ENCODE measurements at places on chromosomes 4 and X.

- no peak for DNase-seq
Observed at GRCh38 chrX:110428144-110428543, 69.5 kb downstream of the RTL9 start.

GRCh38 chr4:141599853-141600252, 36.5 kb upstream of the IL15 start:
- no peak for DNase-seq

- no peak for DNase-seq
Observed at GRCh38 chr4:79651456-79651855, 243.4 kb upstream of the GK2 start.

GRCh38 chrX:50106051-50106675, 94.6 kb downstream of the AKAP4 start:
- DNase-seq, result no peak

- no peak for DNase-seq
Observed at GRCh38 chrX:137425273-137425902, 140.5 kb upstream of the ZIC3 start.

DNA sequence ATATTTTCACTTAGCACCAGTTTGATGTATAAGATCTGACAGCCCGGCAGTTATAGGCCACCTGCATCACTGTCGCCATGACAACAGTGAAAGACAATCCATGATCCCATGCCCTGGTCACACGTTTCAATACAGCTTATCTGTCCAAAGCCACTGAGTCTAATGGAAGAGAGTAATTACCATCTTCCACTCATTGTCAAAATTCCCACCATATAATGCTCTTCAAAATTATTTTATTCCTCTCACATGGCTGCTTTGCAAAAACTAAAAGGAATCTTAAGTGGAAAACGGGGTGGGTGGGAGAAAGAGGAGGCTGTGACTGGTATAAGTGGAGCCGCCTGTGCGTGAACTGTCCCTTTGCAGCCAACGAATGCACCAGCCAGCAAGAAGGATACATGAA, 44.2 kb downstream of the MAML3 start:
- DNase-seq, result no peak

DNA sequence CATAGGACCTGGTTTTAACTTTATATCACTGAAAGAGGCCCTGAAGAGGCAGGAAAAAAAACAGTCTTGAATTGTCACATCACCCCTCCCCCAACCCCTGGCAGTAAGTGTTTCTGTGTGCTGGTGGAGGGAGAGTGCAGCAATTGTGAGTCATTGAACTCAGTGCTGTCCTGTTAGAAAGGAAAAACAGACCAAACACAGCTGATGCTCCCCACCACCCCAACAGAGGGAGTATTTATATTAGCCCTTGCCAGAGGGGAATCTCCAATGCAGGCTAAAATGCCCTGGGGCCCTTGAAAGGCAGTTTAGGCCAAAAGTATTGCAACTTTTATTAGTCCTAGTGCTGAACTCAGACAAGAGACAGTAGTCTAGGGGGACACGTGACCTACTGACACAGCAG, 197.8 kb upstream of the AGTR2 start:
- no peak for DNase-seq

DNA sequence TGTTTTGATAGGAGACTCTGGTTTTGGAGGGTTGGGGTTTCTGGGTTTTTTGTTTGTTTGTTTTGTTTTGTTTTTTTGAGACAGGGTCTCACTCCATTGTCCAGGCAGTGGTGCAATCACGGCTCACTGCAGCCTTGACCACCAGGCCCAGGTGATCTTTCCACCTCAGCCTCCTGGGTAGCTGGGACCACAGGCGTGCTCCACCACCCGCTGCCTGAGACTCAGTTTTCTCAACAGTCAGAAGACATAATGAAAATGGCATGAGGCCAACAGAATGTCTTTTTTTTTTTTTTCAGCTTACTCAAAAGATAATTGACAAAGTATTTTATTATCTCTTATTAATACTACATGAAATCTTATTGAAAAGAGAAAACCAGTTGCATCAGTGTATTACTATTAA, 32.4 kb downstream of the TNIP2 start:
- no peak for DNase-seq

DNA sequence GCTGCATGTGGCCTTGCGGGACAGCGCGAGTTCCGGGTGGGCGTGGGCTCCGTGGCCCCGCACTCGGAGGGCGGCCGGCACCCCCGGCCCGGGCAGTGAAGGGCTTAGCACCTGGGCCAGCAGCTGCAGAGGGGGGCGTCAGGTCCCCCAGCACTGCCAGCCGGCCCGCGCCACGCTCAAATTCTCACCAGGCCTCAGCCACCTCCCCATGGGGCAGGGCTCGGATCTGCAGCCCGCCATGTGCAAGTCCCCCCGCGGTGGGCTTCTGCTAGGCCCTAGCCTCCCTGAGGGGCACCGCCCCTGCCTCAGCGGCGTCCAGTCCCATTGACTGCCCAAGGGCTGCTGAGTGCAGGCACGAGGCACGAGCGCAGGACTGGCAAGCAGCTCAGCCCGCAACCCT, 2.6 kb upstream of the MCUB start:
- DNase-seq, result no peak

GRCh38 chrX:46823481-46823880, 13.4 kb upstream of the RP2 start:
- DNase-seq, result no peak

DNA sequence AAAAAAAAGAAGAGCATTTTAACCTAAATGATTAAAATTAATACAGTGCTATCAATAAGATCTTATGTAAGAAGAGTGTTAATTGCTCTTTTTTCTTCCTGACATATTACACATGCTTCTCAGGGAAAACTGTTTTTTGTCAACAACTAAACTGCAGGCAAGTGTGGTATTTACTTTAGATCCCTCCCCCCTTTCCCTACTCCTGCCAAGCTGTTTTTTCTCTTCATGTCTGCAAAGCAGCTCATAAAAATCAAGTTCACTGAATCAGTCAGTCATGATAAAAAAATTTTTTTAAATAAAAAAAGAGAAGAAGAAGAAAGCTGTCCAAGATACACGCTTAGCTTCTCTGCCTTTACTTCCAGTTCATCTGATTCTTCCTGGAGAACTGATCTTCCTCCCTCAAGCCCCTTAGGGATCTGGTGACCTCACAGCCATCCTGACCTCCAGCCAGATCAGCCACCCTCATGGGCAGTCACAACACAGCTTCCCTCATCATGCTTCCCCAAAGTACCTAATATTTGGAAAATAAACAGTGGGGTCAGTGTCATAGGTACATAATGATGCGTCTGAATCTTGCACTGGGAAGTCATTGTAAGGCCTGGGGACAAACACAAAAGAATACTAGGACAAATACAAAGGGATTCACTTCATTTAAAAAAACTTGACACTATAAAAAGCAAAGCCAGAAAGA, 87.0 kb downstream of the ZNF827 start:
- DNase-seq, result no peak

GRCh38 chr4:173527103-173527891, 2.7 kb downstream of the HAND2 start:
- DNase-seq, result no peak

DNA sequence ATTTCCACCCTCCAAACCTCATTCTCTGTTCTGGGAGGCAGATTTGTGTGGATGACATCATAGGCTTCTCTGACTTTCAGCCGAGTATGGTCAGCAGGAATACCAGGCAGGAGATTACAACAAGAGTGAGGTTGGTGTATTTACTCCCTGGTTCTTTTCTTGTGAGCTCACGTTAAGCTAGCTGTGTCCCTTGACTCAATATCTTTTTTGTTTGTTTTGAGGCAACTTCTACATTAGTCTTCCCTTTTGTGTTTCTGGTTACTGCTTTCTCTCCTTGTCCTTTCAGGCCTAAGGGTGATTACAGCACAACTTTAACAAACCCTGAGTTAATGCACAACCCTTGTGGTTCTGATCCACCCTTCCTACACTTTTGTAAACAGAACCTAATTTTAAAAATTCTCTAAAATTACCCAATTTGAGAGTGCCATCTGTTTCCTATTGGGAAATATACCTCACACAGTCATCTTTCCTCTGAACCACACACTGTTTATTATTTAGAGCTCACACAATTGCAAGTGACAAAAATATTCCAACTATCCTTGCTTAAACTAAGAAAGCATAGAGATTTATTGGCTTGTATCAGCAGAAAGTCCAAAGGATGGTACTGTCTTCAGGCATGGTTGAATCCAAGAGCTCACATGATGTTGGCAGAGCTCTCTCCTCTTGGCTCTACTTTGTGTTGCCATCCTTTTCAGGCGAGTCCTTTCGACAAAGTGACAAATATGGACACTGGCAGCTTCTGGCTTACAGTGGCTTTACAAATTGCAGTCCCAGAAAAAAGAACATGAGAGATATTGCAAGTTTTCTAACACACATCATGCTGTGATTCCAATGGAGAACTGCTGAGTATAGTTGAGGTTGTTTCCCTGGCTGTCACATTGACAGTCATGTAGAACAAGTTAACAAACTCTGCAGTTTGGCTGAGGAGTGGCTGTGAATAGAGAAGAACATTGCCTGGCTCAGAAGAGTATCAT, 150.5 kb upstream of the DDIT4L start:
- no peak for DNase-seq

DNA sequence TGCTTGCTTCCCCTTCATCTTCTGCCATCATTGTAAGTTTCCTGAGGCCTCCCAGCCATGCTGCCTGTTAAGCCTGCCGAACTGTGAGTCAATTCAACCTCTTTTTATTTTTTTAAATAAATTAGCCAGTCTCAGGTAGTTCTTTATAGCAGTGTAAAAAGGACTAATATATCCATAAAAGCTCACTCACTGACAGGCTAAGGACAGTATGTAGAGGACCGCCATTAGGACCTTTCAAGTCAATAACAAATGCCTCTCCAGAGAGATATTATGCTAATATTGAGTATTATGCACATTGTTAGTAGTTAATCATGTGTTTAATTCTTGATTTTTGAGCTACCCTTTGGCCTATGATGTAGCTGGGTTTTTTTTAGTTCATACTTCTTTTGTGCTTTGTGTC, 62.6 kb upstream of the GYPA start:
- DNase-seq, result no peak

DNA sequence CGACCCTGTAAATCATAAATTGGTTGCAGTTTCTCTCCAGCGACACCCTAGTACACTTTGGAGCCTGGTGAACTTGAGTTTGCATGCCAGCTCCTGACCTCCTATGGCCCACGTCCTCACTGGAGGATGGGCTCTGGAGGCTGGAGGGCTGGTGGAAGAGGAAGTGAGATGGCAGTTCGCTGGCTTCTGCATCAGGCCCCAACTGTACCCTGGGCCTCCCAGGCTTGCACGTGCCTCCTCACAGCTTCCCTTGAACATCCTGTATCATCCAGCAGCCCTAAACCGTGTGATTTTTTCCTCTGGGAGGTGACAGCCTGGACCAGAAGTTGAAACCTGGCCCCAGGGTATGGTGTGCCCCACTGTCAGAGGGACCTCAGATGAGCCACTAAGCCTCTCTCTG, 78.5 kb downstream of the HTRA3 start:
- DNase-seq, result peak; percentile 47

DNA sequence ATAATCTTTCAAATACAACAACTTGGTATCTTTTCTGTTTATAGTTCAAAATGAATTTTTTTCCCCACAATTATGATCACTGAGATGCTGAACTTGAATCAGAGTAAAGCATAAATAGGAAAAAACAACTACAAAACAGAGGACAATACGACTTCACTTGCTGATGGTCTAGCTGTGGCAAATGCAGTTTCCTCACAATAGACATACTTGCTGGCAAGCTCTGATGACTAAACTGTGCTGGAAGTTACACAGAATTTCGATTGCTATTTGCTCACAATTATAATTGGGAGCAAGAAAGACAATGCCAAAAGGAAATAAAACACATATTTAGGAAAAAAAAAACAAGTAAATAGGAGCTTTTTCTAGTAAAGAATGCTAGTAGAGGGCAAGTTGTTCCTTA, 14.7 kb downstream of the VEGFC start:
- DNase-seq, result no peak

- no peak for DNase-seq
Observed at GRCh38 chrX:15441464-15441863, 51.7 kb downstream of the PIR start.

- DNase-seq, result no peak
Observed at GRCh38 chr4:97670703-97671269, 472.5 kb downstream of the STPG2 start.

DNA sequence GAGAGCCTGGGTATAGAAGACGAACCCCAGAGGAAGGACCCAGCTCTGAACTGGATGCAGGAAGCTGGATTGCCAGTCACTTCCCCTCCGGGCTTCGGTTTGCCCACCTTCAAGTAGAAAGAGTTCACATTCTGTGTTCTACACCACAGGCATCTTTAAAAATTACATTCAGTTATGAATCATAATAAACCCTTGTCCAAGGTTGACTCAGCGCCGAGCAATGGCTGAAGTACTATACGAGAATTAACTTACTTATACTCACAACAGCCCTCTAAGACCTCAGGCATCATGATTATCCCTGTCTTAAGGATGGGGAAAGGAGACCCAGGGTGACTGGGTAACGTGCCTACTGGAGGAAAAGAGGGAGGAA, 72.5 kb downstream of the EVC2 start:
- DNase-seq, result no peak

DNA sequence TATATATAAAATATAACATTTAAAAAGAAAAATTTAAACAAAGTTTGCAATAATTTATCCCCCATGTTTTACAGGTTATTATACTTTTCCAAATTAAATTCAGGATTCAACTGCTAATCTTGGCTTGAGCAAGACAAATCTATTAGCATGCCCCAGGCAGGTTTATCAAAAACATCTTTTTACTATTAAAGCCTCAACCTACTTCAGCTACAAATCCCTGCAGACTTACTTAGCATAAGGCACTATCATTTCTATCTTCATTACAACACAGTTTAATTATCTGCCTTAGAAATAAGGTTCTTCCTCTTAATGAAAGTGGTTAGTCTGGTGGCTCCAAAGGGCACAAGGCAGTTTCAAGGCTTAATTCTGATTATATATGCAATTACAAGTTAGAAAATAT, 477.6 kb downstream of the PACRGL start:
- DNase-seq, result no peak

- DNase-seq, result no peak
Observed at GRCh38 chr4:166822386-166822785, 411.9 kb downstream of the SPOCK3 start.

GRCh38 chr4:10239982-10240654, 123.5 kb upstream of the WDR1 start:
- no peak for DNase-seq

DNA sequence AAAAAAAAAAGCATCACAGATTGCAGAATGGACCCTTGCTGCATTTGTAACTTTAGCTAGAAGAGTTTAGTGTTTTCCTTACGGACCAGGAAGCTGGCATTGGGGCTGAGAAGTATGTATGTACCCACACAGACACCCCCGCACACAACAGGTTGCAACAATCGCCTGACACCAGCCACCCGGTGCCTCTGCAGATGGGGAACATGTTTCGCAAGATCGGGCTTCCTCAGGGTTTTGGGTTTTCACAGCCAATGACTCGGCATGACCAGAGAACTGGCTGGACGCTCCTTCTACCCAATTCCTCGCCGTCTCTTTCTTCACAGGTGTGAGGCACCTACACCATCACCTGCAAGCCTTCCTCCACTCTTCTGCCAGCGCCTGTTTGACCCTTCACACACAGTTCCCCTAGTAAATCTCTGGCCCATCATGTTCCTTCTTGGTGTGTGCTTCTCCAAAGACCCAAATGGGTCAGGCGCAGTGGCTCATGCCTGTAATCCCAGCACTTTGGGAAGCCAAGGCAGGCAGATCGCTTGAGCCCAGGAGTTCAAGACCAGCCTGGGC, 70.4 kb downstream of the DHRSX start:
- DNase-seq, result no peak
